ENCODE measurements at places on chromosomes 1 and 21.

DNA sequence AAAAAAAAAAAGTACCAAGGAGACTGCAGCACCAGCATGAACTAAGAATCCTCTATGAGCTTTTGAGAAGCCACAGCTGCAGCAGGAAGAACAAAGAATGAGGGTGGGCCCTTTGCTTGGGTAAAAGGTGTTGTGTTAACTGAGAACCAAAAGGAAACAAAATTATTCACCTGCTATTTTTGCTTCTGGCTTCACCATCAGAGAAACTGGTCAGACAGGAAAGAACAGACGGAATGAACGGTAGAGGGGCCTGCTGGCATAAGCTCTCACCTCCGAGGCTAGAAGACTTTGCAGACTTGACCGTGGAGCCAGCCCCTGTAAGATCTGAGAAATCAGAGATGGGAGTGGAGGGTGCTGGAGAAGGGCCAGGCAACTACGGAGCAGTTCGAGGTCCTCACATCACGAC is 27.6 kb downstream of the IL10RB start:
- DNase-seq, result no peak

DNA sequence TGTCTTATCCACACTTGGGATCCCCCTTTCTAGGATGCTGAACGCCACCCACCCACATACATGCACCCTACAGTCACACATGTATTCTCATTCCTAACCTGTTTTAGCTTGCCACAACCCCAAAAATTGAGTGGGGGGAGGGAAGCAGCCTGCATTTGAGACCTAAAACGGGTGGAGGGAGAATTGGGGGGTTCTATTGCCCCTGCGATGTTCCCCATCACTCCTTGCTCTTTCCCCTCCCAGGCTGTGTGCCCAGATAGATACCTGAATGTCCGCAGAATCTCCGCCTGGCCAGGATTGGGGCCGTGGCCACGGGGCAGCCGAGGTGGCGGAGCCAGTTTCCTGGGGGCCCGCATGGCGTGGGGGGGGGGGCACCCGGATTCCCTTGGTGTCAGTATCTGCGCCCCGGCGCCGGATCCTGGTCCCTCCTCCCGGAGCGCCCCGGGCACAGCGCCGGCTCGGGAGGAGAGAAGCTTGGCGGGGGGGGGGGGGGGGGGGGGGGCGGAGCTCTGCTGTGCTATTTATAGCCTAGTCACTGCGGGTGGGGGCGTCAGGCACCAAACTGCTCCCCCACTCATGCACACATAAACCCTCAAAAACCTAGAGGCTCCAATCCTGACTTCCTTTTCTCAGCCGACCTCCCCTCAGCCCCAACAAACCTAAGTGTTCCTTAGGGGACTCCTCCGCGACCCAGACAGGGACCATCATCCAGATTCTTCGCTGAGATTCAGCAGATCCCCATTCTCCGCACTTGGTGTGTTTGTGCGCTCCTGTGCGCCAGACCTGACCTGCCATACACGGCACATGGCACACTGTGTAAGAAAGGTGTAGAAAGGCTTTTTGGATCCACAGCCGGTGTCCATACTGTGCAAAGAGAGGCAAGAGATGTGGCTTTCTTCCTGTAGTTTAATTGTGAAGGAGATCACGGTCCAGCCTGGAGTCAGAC is 1.9 kb downstream of the ANKRD34A start:
- no peak for DNase-seq

DNA sequence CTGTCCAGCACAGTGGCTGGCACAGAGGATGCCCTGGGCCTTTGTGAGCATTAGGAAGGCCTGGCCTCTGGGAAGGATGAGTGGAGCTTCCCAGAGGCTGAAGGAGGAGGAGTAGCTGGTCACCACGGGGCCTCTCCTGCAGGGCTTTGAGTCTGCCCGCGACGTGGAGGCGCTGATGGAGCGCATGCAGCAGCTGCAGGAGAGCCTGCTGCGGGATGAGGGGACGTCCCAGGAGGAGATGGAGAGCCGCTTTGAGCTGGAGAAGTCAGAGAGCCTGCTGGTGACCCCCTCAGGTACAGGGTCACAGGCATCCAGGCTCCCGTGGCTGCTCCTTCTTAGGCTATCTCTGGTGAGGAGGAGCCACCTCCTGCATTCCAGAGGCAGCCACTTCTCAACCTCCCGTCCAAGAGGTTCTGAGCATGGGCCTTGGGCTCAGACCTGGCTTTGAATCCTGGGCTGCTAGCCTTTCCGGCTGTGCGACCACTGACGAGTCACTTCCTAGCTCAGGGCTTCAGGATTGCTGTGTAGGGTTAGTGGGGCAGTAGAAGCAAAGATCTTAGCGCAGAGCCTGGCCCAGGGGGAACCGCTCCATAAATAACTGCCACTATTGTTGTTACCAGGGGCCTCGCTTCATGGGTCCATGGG is 14.0 kb downstream of the SESN2 start:
- no peak for DNase-seq

DNA sequence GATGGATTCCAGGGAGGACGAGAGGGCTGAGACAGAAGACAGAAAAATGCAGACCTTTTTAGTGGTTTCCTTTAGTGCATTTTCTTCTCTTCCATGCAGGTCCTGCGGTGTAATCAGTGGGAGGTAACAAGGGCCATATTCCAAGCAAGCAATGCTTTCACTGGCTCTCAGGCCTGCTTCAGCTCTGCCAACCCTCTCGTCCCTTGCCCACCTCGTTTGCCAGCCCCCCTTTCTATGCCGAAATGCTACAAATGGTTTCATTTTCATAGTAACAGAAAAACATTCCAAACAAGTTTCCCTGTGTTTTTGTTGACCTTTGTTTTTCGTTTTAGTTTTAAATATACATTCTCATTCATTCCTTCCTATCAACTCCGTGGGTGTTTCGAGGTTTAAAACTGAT is 443.1 kb downstream of the TTLL7 start:
- DNase-seq, result no peak

DNA sequence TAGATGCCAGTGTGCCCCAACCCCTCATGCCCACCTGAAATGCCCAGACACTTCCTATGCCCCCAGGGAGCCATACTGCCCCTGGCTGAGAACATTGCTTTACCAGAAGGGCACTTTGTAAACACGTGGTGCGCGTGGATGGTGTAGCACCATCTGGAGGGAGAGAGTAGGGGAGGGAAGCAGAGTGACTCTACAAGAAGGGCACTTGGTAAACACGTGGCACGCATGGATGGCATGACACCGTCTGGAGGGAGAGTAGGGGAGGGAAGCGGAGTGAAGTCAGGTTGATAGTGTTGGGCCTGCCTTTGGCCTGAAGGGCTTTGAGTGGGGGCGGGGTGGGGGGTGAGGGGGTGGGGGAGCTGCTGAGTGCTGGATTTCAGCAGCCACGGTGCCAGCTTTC is 324.0 kb upstream of the VAMP3 start:
- no peak for DNase-seq

DNA sequence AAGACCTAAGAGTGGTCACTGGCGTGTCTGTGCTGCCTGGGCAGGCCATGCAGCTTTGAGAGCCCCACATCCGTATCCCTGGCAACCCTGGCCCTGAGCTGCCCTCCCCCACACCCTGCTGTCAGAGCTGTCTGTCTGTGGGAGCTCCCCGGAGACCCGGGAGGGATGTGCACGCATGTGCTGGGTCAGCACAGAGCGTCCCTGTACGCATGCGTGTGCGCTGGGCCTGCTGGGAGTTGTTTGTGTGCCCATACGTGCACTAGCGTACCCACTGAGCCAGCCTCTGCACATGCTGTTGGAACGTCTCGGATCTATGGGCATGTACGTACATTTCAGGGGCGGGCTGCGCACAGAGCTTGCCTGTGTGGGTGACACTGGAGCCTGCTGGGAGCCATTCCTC is 89.3 kb downstream of the EPHB2 start:
- no peak for DNase-seq

DNA sequence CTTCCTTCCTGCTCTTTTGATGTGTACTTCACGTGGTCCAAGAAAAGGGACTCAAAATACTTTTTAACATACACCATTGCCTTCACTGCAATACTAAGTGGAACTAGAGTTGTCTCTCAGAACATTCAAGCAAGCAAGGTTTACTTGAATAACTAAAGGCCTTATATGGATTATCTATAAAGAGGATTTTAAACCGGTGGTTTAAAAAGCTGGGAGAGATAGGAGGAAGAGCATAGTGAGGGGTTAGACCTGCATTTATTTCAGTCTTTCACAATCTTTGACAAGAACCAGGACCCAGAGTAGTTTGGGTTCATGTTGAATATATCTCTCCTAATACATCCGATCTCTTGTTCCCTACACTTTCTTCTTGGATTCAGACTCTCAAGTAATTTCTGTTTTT is 6.9 kb downstream of the S1PR1 start:
- no peak for DNase-seq

GRCh38 chr1:41286486-41286885 is 44.4 kb upstream of the SCMH1 start:
- no peak for DNase-seq

- no peak for DNase-seq
These were observed 34.1 kb downstream of the CLCA1 start for GRCh38 chr1:86502721-86503405.

- no peak for DNase-seq
These were observed 11.5 kb downstream of the USP1 start for GRCh38 chr1:62448221-62448933.

GRCh38 chr1:118970451-118970850 is 17.7 kb downstream of the TBX15 start:
- DNase-seq, result no peak

DNA sequence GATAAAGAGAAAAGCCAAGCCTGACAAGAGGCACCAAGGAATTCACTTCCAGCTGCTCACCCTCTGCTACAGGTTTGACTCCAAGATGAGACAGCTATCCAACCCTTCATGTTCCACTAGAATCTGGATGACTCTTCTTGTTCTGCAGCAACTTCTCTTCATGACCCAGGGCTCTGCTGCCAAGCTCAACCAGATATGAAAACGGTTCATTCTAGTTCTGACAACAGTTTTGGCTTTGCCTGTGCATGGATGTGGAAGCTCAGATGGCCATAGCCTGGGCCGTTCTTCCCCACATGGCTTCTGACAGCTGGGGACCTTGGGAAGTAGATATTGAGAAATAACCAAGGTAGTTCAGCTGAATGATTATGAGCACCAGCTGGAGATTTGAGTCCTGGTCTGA is 13.7 kb downstream of the PI4KB start:
- DNase-seq, result no peak

DNA sequence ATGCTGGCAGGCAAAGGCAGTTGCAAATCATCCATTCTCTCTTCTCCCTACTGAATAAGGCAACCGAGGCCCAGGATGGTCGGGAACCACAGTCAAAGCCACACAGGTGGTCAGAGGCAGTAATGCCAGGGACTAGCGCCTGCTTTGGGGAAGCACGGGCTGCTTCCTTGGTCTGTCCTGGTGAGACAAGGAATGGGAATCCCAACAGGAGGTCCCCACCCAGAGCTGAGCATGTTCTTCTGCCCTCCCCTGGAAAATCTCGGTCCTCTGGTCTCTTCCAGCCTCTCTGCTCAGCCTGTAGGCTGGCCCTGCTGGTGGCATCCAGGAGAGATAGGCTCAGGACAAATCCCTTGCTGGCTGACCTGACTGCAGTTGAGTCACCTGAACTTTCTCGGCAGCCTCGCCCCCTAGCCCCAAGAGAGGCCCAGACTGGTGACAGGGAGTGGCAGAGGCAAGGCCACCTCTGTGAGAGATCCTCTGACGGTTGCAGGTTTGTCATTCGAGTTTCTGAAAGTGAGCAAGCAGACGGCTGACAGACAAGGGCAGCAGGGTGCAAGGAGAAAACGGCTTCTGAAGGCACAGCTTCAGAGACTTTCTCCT is 5.8 kb downstream of the OLIG1 start:
- no peak for DNase-seq

GRCh38 chr1:157691285-157691920 is 9.2 kb downstream of the FCRL3 start:
- DNase-seq, result peak; percentile 18

GRCh38 chr1:160097151-160097910 is 1.1 kb downstream of the IGSF8 start:
- DNase-seq, result no peak
